ENCODE measurements at places on chromosomes 12 and 14.

DNA sequence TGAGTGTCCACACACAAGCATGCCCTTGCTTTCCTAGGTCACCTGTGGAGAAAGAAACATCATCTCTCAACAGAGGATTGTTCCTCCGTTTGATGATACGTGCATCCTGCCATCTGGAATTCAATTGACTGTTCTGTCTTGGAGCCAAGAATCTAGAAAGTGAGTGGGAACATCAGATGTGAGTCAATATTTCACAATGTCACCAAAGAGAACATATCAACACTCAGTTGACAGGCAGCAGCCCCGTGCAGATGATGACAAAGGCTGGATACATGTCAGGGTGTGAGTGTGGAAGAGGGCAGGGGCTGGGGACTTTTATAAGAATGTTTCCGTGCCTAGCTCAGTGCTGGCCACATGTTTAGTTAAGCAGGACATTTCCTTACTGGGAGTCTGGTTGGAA lies 76.1 kb downstream of the TBC1D30 start:
- DNase-seq: no peak

DNA sequence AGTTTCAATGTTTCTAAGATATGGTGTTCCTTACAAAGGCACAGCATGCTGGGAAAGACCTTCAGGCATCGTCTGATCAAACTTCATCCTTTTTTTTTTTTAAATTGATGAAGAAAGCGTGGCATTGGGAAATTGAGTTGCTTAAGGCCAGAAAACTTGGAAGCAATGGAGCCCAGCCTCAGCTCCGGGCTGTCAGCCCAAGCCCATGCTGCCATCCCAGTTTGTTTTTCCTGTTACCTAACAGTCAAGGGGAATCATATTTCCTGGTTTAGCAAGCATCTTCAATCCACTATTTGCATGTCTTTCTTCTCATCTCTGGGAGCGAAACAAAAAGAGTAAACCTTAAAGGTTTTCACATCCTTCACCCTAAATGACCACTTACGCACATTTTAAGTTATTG lies 200.2 kb downstream of the CHST11 start:
- no peak for DNase-seq

DNA sequence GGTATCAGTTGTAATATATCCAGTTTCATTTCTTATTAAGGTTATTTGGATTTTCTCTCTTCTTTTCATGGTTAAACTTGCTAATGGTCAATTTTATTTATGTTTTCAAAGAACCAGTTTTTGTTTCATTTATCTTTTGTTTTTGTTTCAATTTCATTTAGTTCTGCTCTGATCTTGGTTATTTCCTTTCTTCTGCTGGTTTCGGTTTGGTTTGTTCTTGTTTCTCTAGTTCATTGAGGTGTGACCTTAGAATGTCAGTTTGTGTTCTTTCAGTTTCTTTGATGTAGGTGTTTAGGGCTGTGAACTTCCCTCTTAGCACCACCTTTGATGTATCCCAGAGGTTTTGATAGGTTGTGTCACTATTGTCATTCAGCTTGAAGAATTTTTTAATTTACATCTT lies 145.6 kb upstream of the SLCO1B1 start:
- no peak for DNase-seq

- peak; percentile 56 for DNase-seq
Measured at GRCh38 chr12:41361738-41362137, 173.6 kb downstream of the PDZRN4 start.

DNA sequence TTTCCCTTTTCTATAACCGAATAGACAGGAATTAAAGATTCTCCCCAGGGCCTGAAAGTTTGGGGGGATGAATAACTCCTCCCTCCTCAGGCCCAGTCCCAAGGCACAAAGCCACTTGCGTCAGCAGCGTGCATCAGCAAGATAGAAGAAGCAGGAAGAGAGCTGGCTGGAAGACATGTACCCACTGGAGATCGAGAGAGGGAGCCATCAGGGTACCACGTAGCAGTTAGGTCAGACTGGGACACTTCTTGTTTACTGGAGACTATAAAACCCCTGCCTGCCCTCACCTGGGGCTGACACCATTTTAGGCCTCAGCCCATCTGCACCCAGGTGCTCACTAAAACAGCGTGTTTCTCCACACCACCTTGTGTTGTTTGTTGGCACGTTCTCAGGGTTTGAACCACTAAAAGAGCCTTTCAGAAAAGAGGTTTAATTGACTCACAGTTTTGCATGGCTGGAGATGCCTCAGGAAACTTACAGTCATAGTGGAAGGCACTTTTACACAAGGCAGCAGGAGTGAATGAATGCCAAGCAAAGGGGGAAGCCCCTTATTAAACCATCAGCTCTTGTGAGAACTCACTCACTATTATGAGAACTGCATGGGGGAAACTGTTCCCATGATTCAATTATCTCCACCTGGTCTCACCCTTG lies 93.2 kb downstream of the TMTC3 start:
- DNase-seq: no peak

- DNase-seq: no peak
Measured at GRCh38 chr12:101941306-101942249, 64.2 kb downstream of the DRAM1 start.

- DNase-seq: no peak
Measured at GRCh38 chr14:100007254-100007653, 58.0 kb upstream of the EVL start.

DNA sequence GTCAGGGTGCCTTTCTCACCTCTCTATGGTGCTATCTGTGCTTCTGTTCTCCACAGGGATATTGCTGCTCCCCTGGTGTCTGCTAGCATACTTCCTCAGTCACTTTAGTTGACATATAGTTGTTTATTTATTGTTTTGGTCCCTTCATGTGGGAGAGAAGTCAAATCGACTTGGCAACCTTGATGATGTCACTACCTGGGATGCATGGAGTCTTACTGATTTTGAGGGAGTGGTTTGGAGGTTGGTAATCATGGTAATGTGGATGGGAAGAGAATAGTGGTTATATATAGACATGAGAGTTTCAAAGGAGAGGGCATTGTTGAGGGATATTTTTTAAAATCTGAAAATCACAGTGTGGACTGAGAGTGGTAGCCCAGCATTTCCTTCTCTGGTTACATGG lies 73.6 kb upstream of the FBXO33 start:
- no peak for DNase-seq

DNA sequence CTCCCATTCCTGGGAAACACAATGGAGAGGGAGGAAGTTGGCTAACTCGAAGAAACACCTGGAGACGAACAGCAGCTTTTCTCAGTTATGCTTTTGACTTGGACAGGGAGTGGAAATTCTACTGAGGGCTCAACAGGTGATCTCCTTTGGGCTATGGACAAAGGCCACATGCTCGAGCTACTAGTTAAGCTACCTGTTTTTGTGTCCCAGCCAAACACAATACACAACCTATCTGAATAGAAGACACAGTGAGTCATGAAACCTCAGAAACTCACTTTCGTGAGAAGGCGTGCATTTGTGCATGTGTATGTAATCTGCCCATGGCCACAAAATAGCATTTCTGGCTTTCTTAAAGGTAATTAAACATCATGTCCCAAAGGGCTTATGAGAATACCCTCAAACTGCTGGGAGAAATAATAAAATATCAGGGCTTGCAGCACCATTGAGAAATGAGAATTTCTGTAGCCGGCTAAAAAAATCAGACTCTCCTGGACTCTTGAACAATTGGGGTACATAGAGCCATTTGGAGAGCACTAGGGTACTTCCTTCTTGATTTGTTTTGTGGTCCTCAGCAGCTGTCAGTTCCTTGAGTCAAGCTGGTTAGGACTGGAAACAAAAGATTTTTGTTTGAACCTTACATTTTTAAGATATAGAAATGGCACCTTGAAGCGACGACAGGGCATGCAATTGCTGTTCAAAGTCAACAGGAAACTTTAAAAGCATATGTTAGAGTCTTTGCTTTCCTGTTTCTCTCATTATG lies 85.5 kb upstream of the PTHLH start:
- no peak for DNase-seq

DNA sequence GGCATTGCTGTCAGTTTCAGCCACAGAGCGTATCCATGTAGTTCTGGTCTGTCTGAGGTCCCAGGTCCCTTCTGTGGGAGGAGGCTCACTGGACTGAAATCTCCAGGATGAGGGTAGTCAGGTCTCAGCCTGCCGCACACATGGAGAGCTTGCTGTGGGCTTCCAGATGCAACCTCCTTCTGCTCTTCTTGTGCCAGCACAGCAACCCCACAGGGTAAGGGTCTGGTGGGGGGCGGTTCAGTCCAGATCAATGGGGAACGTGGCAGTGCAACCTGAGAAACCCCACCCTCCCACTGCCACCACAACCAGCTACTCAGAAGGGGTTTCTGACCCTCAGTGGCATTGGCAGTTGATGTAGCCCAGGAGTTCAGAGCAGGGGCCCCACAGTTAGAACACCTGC lies 61.2 kb downstream of the BEGAIN start:
- DNase-seq: no peak

GRCh38 chr14:61950340-61950739 lies 188.1 kb downstream of the SNAPC1 start:
- peak; percentile 99 for DNase-seq

DNA sequence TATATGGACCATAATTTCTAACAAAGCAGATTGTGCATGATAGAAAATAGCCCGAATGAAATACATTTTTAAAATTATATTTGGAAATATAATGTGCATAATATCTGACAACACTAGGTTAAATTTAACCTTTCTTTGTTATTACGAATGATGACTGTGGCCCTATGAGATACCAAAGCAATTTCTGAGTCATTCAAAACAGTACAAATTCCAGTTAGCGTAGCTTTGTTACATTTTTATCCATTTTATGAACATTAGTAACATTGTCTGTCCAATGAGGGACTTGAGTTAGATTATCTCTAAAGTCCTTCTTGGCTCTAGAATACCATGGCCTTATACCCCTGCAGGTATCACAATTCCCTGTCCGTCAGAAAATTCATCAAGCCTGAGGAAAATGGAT lies 39.0 kb upstream of the REP15 start:
- no peak for DNase-seq

DNA sequence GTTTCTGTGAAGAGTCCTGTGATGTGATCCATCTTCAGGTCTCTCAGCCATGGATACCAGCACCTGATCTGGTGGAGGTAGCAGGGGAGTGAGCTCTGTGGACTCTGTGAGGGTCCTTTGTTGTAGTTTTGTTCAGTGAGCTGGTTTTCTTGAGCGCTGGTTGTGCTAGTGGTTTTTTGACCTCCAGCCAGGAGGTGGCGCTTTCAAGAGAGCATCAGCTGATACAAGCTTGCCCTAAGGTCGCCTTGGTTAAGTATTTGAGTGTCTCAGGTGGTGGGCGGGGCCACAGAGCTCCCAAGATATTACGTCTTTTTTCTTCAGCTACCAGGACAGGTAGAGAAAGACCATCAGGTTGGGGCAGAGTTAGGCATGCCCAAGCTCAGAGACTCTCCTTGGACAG lies 139.7 kb downstream of the TTLL5 start:
- DNase-seq: no peak

DNA sequence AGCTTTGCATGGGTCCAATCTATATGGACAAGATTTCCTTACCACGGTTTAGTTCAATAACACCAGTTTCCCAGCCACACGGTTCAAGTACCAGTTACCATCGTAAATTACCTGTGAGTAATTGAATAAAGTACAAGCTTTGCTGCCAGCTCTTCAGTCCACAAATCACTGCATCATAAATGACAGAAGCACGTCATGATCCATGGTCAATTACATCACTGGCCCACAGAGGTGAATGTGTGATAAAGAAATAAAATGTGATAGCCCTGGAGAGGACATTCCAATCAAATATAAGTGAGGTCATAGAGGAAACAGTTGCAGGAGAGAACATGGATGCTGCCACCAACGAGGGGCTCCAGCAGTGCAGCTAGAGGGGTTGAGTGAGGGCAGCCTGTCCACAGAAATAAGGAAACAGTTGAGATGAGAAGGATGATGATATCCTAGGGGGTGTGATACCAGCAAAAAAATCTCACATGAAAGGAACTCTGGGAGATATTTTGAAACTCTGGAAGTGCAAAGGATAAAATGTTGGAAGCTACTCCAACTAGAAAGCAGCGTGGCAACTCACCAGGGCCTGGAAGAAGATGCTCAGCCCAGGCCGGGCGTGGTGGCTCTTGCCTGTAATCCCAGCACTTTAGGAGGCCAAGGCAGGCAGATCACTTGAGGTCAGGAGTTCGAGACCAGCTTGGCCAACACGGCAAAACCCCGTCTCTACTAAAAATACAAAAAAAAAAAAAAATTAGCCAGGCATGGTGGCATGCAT lies 5.8 kb upstream of the DYNC1H1 start:
- no peak for DNase-seq

- DNase-seq: no peak
Measured at GRCh38 chr12:67362526-67362925, 93.4 kb downstream of the CAND1 start.

DNA sequence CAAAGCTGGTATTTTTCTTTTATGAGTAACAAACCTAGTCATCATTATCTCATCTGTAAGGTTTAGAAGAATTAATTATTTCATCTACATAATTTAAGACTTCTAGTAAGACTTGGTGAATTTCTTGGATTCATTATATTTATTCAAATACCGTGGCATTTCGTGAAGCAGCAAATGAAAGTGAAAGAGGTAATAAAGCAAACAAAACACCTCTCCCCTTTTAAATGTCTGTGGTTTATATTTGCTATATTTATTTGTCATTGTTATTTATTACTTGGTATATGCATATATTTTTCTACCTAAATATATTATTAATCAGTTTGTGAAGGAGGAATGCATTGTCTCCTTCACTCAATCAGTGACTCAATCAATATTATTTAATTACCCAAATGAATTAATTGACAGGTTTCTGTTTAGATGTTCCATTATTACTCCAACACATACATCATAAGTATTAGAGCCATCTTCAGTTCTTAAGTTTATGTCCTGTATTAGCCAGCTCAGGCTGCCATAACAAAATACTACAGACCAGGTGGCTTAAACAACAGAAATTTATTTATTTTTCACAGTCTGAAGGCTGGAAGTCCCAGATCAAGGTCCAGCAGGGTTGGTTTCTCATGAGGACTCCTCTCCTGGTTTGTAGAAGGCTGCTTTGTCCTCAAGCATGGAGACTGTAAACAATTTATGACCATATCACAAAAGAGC lies 6.6 kb downstream of the CFAP54 start:
- no peak for DNase-seq

DNA sequence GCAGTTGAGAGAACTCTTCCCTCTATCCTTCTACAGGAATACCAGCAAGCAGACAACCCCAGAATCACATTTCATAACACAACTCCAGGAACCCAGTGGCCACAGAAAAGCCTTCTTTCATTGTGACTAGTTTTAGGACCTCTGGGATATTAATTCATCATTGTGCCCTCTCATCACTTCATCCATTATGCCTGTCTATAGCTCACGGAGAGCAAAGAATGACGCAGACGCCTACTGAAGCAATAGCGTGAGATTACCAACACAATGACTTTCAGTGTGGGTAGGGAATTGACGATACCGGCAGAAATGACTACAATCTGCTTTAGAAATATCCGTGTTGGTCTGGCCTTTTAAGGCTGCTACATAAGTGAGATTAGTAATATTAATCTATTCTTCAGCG lies 158.1 kb upstream of the FOXG1 start:
- no peak for DNase-seq

- peak; percentile 50 for DNase-seq
Measured at GRCh38 chr14:100103250-100104005, 38.2 kb downstream of the EVL start.

GRCh38 chr12:18965203-18965602 lies 164.3 kb upstream of the PLEKHA5 start:
- DNase-seq: no peak
